OCI-M1 (cell line): ENCODE measurements at places on chromosomes 5 and 9.

DNA sequence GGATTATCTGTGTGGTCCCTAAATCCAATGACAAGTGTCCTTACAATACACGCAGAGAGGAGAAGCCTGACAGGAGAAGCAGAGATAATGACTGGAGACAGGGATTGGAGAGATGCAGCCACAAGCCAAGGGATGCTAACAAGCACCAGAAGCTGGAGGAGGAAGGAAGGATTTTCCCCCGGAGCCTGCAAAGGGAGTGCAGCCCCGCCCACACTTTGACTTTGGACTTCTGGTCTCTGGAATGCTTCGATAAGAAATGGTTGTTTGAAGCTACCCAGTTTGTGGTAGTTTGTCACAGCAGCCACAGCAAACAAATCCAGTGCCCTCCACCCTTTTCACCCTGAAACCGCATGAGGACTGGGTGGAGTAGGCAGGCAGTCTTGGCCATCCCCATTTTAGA is 77.2 kb upstream of the BOD1 start:
- no peak for DNase-seq

DNA sequence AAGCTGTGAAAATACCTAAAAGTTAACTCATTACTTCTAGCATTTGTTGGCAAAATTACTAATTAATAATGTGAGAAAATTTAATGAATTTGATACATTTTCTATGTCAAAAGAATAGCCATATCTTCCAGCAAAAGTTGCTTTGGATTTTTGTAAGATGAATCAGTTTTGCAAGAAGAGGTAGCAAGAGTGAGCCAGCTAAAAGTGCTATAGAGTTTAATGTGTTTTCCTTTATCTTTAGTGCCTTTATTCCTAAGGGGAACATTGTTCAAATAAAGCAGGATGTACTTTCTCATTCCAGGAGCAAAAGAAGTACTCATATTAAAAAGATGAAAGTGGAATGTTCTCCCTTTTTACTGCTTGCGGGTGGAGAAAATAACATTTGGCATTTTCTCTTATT is 622.2 kb downstream of the ANXA1 start:
- DNase-seq, result no peak

DNA sequence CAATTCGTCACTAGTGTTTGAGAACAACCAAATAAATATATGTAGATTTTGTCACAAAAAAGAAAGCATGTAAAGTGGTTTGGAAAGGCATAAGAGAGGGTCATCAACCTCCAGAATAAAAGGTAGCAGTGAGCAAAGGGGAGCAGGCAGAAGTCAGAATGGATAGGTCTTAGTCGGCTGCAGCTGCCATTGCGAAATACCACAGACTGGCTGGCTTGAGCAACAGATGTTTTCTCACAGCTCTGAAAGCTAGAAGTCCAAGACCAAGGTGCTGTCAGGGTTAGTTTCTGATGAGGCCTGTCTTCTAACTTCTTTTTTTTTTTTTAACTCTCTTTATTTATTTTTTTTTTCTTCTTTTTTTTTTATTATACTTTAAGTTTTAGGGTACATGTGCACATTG is 208.1 kb upstream of the PIK3R1 start:
- peak; percentile 71 for DNase-seq

- DNase-seq, result peak; percentile 95
Observed at GRCh38 chr9:101465326-101465915, 29.8 kb upstream of the ALDOB start.

GRCh38 chr9:127390563-127390962 is 6.4 kb upstream of the SLC2A8 start:
- no peak for DNase-seq

DNA sequence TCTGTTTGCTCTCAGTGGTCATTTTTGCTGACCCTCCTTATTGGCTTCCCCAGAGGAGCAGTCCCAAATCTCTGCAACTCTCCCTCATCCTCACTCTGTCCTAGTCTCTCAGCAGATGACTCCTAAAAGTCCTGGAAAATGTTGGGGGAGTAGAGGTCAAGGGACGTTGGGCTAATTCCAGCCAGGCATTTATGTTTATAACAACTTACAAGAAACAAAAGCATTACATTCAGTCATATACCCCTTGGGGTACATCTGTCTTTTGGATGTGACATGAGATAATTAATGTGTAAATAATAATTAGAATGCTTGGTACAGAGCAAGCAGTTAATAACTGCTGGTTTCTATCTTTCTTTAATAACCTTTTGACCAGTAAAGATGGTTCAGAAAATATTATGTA is 176.2 kb downstream of the YTHDC2 start:
- no peak for DNase-seq

- no peak for DNase-seq
Observed at GRCh38 chr5:178232920-178233429, 373 bp upstream of the PHYKPL start.

DNA sequence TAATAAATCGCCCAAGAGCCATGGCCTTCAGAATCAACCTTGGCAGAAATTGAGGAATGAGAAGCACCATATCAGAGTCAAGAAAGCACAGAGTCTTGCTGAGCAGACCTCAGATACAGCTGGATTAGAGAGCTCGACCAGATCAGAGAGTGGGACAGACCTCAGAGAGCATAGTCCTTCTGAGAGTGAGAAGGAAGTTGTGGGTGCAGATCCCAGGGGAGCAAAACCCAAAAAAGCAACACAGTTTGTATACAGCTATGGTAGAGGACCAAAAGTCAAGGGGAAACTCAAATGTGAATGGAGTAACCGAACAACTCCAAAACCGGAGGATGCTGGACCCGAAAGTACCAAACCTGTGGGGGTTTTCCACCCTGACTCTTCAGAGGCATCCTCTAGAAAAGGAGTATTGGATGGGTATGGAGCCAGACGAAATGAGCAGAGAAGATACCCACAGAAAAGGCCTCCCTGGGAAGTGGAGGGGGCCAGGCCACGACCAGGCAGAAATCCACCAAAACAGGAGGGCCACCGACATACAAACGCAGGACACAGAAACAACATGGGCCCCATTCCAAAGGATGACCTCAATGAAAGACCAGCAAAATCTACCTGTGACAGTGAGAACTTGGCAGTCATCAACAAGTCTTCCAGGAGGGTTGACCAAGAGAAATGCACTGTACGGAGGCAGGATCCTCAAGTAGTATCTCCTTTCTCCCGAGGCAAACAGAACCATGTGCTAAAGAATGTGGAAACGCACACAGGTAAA is 4.5 kb downstream of the NFX1 start:
- no peak for DNase-seq

- DNase-seq, result peak; percentile 57
Observed at GRCh38 chr5:32443145-32443540, 1.4 kb downstream of the ZFR start.

DNA sequence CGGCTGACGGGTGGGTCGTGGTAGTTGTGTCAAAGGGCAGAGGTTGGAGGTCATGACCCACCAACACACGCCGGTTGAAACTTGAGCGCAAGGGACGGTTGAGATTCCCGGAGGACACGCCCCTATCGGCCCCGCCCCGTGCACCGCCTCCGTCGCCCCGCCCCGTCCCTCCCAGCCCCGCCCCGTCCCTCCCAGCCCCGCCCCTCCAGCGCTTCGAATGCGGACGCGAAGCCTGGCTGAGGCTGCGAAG is 226 bp upstream of the RANBP17 start:
- DNase-seq, result no peak

DNA sequence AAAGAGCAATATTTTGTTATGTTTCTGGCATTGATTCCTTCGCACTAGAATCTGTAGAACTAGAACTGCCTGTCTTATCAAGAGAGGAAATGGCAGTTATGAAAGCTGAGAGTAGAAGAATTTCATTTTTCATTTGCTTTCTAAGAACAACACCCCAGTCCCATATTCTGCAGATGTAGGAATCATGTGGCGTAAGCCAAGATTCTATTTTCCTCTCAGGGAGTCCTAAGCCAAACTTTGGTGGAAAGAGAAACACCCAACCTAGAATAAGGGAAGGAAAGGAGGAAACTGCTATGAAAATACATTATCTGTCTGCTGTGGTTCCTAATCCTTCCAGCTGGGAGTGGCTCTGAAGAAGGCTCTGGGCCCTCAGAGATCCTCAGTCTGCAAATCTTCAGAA is 1176.9 kb upstream of the C9orf72 start:
- peak; percentile 37 for DNase-seq

GRCh38 chr5:95417971-95418370 is 26.8 kb downstream of the FAM81B start:
- DNase-seq, result no peak

- no peak for DNase-seq
Observed at GRCh38 chr5:43553381-43553780, 3.5 kb downstream of the PAIP1 start.

DNA sequence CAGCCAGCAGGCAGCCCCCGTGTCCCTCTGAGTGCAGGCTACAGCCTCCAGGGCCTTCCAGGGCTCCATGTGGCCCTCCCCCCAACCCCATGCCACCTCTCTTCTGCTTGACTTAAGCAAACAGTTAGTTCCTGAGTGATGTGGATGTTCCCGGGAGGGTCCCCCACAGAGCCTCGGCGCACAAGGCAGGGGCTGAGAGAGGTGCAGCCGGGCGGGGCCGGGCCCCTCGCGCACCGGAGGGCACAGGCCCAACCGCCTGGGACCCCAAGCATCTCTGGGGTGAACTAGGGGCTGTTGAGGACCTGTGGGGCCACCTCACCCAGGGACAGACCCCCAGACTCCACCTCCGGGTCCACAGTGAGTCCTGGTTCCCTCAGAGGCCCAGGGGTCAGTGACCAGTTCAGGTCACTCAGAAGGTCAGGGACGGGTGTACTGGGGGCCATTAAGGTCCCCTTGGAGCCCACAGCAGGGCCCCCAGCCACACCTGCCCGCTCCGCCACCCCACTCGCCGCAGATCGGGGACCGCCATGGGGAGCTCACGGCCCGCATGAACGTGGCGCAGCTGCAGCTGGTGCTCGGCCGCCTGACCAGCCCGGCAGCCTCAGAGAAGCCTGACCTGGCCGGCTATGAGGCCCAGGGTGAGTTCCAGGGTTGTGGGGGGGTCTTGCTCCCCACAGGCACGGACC is 13.2 kb downstream of the GPSM1 start:
- no peak for DNase-seq

DNA sequence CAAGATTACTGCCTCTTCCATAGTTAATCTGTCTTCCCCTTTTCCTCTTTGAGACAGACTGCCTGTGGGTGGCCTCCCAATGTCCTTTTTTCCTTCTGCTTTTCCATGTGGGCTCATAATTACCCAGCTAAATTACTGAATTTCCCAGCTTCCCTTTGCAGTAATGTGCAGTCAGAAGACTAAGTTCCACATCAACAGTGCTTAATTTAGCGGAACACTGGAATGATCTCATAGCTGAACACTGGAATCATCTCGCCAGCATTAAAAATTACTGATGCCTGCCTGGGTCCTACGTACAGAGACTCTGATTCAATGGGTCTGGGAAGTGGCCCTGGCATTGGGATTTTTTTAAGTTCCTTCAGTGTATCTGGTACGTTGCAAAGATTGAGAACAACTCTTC is 84.3 kb downstream of the DNAH5 start:
- no peak for DNase-seq

GRCh38 chr5:125486634-125487033 is 740.2 kb upstream of the ZNF608 start:
- DNase-seq, result no peak

DNA sequence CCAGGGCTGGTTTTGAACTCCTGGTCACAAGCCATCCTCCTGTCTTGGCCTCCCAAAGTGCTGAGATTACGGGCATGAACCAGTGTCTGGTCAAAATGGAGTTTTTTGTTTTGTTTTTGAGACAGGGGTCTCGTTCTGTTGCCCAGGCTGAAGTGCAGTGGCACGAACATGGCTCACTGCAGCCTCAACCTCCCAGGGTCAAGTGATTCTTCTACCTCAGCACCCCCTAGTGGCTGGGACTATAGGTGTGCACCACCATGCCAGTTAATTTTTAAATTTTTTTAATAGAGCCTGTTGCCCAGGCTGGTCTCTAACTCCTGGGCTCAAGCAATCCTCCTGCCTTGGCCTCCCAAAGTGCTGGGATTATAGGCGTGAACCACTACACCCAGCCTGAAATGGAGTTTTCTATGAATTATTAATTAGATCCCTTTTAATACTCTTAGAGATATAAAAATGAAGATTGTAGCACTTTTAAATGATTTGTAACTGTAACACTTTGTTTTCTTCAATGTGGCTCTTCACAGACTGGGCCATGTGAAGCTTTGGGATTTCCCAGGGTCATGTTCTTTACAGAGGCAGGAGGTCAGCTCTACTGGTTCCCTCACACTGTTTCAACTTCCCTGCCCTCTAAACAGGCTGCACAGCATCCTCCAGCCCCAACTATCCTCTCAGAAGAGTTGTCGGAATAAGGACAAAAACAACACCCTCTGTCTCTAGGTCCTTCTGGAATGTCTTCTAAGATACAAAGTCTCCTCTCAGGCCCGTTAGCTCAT is 32.7 kb upstream of the SPARC start:
- DNase-seq, result peak; percentile 58

DNA sequence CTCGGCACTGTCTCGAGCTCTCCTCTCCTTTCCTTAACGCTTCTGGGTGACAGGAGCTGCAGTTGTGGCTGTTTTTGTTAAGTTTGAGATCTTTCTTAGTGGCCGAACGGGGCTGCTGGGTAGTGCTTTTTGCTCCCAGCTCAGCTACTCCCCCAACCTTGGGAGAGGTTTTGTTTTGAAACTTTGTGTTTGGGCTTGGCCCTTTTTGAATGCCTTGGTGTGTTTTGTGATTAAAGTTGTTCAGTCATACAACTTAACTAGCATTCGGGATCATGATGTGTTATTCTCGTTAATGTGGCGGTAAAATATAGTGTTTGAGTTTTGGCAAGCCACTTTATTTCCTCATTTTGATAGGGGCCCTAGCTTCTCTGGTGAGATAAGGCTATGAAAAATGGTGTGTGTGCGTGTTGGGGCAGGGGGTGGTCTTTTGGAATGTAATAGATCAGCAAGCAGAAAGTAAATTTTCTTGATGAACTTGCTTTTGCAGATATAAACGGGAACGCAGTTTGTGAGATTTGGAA is 1.1 kb downstream of the KDM3B start:
- peak; percentile 83 for DNase-seq

DNA sequence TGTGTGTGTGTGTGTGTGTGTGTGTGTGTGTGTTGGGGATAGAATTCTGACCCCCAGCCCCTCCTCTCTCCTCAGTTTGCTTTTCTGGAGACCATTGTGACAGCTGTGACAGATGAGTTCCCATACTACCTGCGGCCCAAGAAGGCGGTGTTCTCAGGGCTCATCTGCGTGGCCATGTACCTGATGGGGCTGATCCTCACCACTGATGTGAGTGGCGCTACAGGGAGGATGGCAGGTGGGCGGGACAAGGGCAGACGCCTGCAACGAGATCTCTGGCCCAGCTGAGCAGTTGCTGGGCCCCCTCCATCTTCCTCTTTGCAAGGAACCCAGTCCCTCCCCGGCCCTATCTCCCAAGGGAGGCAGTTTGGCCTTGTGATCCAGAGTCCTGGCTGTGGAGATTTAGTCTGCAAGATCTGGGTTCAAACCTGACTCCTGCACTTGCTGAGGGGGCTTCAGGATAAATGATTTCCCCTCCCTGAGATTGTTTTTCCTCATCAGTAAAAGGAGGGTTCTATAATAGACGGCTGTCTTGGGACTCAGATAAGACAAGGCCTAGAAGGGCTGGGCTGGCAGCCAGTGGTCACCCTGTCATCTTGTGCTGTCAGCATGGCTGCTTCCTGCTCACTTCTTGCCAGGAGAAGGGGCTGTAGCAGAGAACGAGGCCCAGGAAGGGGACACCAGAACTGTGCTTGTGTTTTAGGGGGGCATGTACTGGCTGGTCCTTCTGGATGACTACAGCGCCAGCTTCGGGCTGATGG is 14.1 kb downstream of the SLC6A7 start:
- DNase-seq, result no peak
